Panc1 (cell line): ENCODE measurements at places on chromosomes 16 and 17. TPM values are rescaled to one million over a fixed set of nuclear protein-coding genes. Genes with fewer than 3 reads are reported as not detected.

UBN1 gene
- 63.1 TPM for total RNA-seq

CDH5 gene
- total RNA-seq = 0.18 TPM

CDK3 gene
- total RNA-seq = 11.9 TPM

OTOP3 gene
- not detected for total RNA-seq

G6PC3 gene
- total RNA-seq = 42.7 TPM

INCA1 gene
- total RNA-seq = 1.7 TPM

ABCA5 gene
- 13.3 TPM for total RNA-seq

CCL23 gene
- not detected for total RNA-seq

OR1E2 gene
- total RNA-seq = not detected

GFOD2 gene
- total RNA-seq = 15.1 TPM

TMC8 gene
- total RNA-seq = 1.4 TPM

TP53TG3F gene
- total RNA-seq = 0.54 TPM

TOX3 gene
- 3.4 TPM for total RNA-seq

DLG4 gene
- 32.4 TPM for total RNA-seq

DPH1 gene
- 24.3 TPM for total RNA-seq

SMIM22 gene
- not detected for total RNA-seq

CAVIN1 gene
- total RNA-seq = 315 TPM

PRSS33 gene
- 0.59 TPM for total RNA-seq

APPBP2 gene
- 25.8 TPM for total RNA-seq

KRTAP1-1 gene
- not detected for total RNA-seq

CX3CL1 gene
- 21.8 TPM for total RNA-seq

RETREG3 gene
- total RNA-seq = 42.3 TPM

TBC1D28 gene
- total RNA-seq = not detected

TNFRSF13B gene
- not detected for total RNA-seq

LSM12 gene
- 73.0 TPM for total RNA-seq

TMED6 gene
- 0.36 TPM for total RNA-seq

CCDC40 gene
- total RNA-seq = 18.0 TPM

VASN gene
- 33.5 TPM for total RNA-seq

MPV17L gene
- total RNA-seq = 10.4 TPM

GPR139 gene
- total RNA-seq = not detected

CUEDC1 gene
- total RNA-seq = 103 TPM

CRYM gene
- 0.41 TPM for total RNA-seq

ALKBH5 gene
- total RNA-seq = 94.5 TPM

GNG13 gene
- total RNA-seq = 0.23 TPM

SULT1A4 gene
- total RNA-seq = 1.2 TPM
